Nucleus accumbens (tissue), 56 donors: ENCODE measurements at places on chromosomes 11 and 22.

GRCh38 chr11:117575856-117576255 is 221.2 kb downstream of the DSCAML1 start:
- no peak for DNase-seq

- no peak for DNase-seq
Observed at GRCh38 chr11:13384908-13385640, 77.9 kb downstream of the BTBD10 start.

- DNase-seq: no peak
Observed at GRCh38 chr11:3861683-3862082, 6.2 kb downstream of the STIM1 start.

- DNase-seq: no peak
Observed at GRCh38 chr22:20107471-20107901, 8.4 kb upstream of the RANBP1 start.

GRCh38 chr11:128695539-128696221 is 1.8 kb downstream of the FLI1 start:
- no peak for DNase-seq

DNA sequence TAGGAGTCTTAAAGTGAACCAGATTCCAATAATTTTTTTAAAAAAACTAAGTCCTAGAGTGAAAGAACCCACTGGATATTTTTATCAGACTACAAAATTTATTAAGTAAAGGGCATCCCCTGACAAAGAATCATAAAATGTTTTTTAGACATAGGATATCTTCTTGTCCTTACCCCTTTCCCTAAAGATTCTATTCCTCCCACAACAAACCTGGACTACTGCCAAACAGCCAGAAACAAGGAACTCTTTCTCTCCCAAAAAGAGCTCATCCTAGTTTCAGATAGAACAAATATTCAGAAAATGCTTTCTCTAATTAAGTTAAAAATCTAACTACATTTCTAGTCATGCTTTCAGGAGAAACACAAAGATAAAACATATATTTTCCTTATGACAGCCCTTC is 327.1 kb downstream of the FAM181B start:
- no peak for DNase-seq

GRCh38 chr11:35483131-35483820 is 42.1 kb downstream of the PAMR1 start:
- no peak for DNase-seq

GRCh38 chr11:94806419-94806818 is 38.3 kb downstream of the AMOTL1 start:
- DNase-seq: no peak

DNA sequence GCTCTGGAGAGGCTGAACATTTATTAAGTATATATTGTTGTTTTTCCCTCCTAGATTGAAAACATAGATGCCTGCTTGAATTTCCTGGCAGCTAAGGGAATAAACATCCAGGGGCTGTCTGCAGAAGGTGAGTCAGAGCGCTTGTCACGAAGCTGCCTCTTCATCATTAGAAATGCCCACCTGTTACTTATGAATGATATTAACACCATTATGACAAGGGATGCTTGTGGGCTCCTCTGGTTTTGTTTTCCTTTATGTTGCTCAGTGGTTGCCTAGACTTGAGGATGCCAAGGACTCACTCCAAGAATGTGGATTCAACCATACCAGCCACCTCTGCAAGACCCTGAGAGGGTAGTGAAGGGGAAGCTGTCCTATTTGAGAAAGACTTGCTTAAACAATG is 156.2 kb downstream of the NAV2 start:
- DNase-seq: no peak
